ENCODE measurements at places on chromosomes 3 and 15. TPM values are rescaled to one million over a fixed set of nuclear protein-coding genes. Genes with fewer than 3 reads are reported as not detected.
A peak's percentile ranks its signal among the peaks of the same experiment; 100 is the strongest.

C3orf20 gene
- not detected for total RNA-seq

KLHL40 gene
- total RNA-seq, result not detected

RTP3 gene
- not detected for total RNA-seq

NR1I2 gene
- not detected for total RNA-seq

REC114 gene
- total RNA-seq, result not detected

IGDCC3 gene
- total RNA-seq, result not detected

EXD1 gene
- total RNA-seq, result not detected

DNA sequence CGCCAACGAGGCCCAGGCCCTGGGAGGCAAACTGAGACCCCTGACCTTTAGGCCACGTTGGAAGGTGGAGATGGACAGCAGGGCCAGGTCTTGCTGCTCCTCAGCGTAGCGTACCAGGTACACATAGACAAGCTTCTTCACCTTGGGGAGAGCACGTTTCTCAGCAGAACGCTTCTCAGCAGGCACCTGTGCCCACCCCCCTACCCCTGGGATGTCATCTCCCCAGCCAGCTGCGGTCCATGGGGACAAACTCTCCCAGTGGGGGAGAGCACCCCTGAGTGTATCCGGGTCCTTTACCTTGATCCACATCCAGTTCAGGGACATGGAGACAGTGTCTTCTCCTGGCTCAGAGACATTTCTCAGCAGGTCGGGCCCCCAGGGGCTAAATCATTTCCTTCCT, 21.0 kb downstream of the AP3B2 start:
- DNase-seq, result no peak

DNA sequence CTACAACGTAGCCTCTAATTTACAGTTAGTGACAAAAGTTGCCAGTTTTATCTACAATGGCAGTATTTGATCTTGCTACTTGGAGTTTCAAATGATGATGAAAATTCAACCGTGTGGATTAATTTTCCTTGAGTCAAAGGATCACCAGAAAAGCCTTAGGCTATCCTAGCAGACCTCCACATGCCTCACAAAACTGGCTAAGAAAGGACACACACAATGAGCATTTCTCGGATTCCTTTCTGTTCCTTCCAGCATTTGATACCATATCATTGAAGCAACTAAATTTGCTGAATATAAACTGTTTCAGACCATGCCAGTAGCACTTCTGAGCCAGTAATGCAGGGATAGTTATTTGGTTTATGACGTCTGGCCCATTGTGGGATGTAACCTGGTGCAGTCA, 587.4 kb upstream of the MDFIC2 start:
- no peak for DNase-seq

- no peak for DNase-seq
Observed at GRCh38 chr15:64180235-64180824, 17.5 kb upstream of the PPIB start.

GRCh38 chr15:66923438-66923881, 141.9 kb upstream of the SMAD3 start:
- no peak for DNase-seq

DNA sequence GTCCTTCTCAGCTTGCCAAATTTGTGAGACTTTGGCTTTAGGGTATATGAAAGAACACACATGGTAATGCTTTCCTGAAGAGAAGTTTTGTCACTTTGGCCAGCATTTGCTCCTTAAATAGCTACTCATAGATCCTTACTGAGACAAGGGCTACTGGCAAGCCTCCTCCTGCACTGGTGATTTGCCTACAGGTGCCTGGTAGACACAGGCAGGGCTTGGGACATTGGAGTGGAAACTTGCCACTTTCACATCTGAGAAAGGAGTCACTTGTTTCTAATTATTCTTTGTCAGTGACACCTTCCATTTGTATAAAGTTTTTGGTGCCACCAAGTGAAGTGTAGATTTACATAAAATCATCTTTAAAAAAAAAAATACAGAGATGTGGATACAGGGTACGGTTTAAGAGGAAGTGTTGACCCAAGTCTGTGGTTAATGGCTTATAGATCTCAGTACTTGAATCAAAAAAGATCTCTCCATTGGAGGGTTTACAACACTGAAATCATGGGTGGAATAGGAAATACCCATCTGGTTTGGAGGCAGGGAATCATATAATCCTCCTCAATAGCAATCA, 132.8 kb upstream of the GADL1 start:
- DNase-seq, result no peak

GRCh38 chr3:149934524-149934923, 36.2 kb downstream of the PFN2 start:
- peak; percentile 36 for DNase-seq

DNA sequence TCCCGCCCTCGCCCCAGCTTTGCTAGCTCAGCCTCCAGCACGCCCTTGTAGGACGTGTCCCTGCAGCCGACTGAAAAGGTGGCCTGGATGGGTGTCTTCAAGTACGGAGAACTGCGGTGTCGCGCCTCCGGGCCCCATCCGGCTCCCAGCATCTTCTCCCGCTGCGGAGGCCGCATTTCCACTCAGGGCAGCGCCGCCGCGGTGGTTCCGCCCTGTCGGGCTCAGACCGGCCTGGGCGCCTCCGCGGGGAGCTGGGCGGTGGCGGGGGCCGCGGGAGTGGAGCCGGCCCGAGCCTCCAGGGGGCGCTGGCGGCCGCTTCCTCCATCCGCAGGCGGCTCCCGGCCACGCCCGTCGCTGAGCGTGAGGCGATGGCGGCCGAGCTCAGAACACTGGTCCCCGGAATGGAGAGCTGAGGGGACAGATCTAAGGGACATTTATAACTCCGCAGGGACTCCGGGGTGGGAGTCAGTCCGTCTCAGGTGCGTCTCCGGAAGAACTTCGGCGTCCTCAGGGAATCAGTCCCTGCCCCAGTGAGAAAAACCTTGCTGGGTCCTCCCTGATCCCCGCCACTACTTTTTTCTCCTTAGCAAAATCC, 13.6 kb upstream of the SMCO1 start:
- DNase-seq, result peak; percentile 85

DNA sequence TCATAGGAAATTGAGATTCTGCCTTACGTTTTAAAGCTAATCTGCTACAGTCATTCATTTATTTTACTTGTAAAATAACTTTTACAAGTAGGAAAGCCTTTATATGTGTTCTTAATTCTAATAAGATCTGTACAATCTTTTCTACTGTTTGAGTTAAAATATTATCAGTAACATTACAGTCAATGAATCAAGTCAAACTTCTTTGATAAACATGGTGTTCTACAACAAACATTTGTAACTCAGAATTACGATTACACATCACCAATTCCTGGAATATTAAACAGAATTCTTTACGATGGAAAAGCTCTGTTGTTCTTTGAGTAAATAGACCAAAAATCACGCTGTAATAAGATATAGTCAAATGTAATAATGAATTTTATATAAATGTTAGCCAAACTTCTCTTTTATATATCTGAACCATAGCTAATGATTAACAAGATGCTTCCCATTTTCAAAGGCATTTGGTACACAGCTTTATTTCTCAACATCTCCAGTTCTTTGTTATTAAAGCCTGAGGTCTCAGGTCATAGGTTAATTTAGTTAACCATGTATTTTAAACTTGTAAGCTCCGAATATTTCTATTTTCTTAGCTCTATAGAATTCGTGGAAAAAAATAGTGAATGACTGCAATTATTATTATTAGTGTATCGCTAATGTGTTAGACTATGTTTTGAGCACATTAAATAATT, 232.4 kb downstream of the NAALADL2 start:
- no peak for DNase-seq

DNA sequence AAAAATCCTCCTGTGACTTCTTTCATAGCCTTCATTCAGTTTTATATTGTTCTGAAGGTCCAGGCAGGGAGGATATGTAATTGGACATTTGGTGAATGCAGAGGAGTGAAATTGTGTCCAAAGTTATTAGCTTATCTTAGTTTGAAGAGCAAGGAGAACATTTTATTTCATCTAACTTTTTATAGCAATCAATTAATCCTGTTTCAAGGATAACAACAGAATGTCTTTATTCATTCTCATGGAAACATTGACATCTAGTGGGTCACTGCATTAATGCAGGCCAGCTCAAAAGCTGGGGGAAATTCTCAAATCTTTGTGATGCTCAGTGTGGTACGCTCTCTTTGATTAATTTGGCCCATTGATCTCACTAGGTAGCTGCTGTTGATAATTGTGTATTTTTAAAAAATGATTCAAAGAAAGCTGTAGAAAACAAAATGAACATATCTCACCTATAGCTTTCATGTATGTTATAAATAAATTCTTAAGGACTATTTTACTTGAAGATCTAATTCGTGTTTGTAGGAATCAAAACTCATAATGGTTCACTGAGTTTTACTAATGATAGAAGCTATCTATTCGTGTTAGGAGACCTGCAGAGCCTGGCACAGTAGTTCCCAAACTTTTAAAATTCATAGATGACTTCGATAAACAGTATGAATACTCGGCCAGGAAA, 150.8 kb upstream of the KCNMB2 start:
- DNase-seq, result no peak

- DNase-seq, result no peak
Observed at GRCh38 chr15:97881346-97881965, 79.0 kb upstream of the ARRDC4 start.

DNA sequence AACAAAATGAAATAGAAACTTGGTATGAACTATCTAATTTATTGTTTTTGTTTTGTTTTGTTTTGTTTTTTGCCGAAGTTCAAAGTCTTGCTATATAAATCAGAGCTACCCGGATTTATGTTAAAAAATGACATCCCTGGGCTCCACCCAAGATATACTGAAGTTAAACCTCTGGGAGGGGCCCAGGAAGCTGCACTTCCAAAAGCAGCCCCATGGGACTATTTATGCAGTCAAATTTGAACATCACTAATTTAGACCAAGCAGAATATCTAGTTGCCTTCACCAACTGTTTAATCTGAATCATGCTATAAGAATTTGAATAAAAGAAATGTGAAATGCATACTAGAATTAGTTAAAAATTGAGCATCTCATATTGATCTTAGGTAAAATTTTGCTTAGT, 32.2 kb downstream of the PEX5L start:
- DNase-seq, result no peak

GRCh38 chr3:54535619-54536018, 392.2 kb downstream of the LRTM1 start:
- no peak for DNase-seq

GRCh38 chr15:68375191-68375631, 56.8 kb downstream of the ITGA11 start:
- DNase-seq, result no peak

DNA sequence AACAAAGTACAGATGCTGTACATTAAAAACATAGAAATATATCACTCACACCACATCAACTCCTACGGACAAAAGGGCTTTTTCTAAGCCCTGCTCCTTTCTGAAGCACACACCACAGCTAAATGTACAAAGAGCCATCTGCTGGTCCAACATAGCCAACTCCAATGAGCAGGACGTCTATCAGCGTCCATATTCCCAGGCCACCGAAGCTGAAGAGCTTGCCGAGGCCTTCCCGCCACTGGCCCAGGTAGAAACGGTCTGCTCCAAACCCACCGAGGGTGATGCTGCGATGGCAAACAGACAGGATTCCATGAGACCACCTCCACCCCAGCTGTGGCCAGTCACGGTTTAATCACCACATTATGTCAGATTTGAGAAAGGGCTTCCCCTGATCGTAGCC, 9.8 kb downstream of the TM2D3 start:
- DNase-seq, result no peak

DNA sequence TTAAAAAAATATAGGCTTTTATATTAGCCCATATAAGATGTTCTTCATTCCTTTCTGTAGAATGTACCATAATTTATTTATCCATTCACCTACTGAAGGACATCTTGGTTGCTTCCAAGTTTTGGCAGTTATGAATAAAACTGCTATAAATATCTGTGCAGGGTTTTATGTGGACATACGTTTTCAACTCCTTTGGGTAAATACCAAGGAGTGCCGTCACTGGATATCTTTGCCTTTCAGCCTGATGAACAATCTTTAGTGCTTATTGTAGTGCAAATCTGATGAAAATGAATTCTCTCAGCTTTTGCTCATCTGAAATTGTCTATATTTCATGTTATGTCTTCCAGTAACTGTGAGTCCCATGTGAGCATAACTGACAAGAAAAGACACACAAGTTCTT, 26.6 kb upstream of the BLM start:
- DNase-seq, result no peak

DNA sequence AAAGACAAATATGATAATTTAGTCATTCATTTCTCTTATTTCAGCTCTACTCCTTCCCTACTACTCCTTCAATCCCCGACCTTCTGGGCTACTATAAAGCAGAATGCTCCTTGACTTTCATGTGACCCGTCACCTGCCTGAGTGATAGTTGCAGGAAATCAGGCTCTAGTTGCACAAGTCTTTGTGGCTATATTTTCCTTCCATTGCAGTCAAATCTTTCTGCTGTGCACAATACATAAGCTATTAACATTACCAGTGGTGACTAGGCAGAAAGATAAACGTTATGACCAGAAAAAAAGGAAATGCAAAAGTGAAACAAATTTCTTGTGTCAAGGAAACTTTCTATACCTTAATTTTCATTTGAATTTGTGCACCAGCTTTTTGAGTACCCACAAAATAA, 2.3 kb downstream of the SUCNR1 start:
- no peak for DNase-seq

DNA sequence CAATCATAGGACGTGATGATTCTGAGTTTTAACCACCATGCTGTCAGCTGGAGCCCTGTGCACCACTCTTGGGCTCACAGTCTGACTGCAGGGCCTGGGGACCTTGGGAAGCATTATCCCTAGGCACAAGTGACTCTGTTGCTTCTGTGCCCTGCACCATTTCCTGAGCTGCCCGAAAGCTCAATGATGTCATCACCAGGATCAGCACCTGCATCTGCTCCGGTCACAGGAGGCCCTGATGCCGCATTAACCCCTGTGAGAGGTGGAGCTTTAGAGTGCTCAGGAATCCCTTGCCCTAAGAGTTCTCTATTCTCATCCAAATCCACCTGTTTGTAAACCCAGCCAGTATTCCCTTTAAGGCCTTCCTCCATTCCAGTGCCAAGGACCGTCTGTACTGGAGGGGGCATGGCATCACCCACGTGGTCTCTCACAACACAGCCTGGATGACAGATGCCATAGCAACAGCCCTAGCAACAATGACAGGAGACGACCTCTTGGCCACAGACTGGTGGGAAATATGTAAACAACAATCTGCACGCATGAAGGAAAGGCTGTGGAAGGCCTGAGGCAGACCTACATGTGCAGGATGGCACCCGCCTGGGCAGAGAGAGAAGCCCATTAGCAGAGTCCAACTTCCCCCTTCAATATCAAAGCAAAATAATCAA, 37.9 kb downstream of the NTRK3 start:
- DNase-seq, result no peak

GRCh38 chr15:98746375-98747155, 98.2 kb downstream of the IGF1R start:
- DNase-seq, result no peak

GRCh38 chr3:69142090-69142489, 19.7 kb upstream of the LMOD3 start:
- no peak for DNase-seq

DNA sequence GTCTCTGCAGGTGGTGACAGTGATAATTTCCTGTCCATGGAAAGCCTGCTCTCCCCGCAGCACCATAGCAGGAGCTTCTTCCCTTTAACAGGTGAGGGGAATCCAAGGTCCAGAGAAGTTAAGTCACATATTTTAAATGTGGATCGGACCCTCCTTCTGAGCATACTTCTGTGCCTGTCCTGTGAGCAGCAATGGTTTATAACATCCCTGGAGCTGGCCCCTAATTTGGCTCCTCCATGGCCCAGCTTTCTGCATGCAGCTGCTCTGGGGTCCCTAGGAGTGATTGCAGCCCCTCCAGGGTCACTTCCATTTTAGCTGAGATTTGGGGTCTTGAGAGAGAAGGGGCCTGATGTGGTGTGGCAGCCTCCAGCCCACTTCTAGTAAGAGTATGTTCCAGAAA, 127.8 kb downstream of the EEFSEC start:
- DNase-seq, result no peak

All from left cardiac atrium (tissue), 4 donors.